ENCODE measurements at places on chromosomes 13 and 19.

- DNase-seq, result peak; percentile 2
Observed at GRCh38 chr19:6047741-6048251, 62.5 kb downstream of the RFX2 start.

- no peak for DNase-seq
Observed at GRCh38 chr19:39014037-39014436, 18.3 kb downstream of the FBXO27 start.

DNA sequence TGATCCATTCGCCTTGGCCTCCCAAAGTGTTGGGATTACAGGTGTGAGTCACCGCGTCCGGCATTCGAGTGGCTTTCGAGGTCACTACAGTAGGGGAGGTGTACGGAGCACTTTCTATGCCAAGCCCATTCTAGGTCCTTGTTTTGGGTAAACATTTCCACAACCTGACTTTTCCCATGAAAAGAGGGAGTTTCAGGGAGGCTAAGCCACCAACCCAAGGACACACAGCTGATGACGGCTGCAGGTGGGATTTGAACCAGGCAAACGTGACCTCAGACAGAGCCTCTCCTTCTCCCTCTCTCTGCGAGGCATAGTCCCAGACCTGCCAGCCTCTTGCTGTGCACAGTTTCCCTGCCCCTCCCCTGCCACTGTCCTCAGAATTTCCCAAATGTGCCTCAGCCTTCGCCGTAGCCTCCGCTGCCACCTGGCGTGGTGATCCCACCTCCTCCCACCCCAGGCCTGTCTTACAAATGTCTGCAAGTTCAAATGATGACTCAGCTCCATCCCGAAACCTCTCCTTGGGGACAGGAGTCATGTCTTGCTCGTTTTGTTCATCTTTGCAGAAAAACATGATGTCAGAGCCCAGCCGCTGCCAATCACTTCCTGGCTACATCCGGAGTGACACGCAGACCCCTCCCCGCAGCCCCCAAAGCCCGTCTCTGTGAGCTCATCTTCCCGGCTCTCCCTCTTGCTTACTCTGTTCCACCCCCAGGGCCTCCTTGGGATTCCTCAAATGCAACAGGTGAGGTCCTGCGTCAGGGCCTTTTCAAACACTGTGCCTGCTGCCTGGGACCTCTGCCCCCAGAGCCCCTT is 6.6 kb upstream of the GADD45B start:
- no peak for DNase-seq

DNA sequence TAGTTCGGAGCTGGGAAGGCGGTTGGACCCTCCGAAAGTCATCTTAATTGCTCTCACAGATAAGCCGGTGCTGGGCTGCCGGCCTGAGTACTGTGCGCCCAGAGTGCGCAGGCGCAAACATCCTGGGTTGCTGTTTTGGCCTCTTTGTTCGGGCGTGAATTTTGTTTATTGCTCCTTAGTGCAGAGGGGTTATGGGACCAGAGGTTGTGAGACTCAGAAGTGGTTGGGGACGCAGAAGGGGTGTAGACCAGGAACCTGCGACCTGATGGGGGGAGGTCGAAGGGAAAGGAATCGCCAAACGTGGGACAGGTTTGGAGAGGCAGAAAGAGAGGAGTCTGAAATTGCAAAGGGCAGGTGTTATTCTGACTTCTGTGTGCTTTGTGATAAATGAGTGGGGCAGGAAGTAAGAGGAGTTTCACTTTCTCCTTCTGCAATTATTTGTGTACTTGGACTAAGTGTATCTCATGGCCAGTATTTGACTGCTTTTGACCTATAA is 607 bp upstream of the ZNF566 start:
- peak; percentile 86 for DNase-seq

DNA sequence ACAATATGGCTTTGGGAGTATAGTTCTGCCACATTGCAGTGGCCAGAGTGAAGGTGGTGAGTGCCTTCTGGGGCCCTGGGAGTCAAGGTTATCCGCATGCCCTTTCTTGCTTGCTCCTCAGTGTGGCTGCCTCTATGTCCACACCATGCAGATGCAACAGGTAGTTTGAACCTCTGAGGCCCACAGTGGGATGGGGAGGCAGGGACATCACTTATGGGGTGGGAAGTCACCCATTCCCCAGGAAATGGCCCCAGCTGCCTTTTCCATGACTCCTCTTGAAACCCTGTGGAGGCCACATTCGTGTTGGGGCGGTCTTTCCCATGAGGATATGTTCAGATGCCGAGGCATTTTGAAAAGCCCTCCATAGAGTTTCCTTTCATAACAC is 20.0 kb upstream of the ALOX5AP start:
- DNase-seq, result no peak

DNA sequence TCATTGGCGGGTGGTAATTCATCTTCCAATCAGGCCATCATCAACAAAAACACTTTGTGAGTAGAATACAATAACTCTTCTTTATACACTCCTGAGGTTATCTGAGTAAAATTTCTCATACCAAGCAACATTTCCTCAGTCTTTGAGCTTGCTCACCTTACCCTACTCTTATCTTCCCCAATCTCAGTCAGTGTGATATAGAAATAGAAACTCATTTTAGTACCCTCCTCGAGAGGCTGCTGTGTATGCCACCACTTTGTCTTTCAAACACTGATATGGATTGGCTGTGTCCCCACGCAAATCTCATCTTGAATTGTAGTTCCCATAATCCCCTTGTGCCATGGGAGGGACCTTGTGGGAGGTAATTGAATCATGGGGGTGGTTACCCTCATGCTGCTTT is 209.7 kb downstream of the RBM26 start:
- no peak for DNase-seq

GRCh38 chr13:28356561-28357021 is 138.3 kb downstream of the FLT1 start:
- DNase-seq, result no peak

GRCh38 chr19:43446746-43447489 is 18.5 kb downstream of the LYPD3 start:
- DNase-seq, result peak; percentile 17

DNA sequence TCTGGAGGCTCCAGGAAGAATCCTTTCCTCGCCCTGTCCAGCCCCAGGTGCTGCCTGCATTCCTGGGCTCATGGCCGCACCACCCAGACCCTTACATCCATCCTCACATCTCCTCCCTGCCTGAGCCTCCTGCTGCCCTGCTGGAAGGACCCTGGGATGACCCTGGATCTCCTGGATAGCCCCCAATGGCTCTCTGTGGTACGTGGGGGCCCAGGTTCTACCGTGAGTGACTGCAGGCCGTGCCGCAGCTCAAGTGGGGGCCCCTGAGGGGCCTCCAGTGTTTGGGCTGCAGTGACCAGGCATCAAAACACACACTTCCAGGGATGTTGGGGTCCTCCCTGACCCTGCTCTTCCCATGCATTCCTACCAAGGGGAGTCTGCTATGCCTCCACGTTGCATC is 8.3 kb upstream of the MCF2L start:
- DNase-seq, result no peak

All from GF-D8 (cell line).